Left lung (tissue), 14 donors: ENCODE measurements at places on chromosomes 2 and 18.

GRCh38 chr2:57981083-57981768 is 65.4 kb upstream of the VRK2 start:
- no peaks in the 10 kb centered on the region for H3K27me3 ChIP-seq
- no peak overlapping the region for H3K27ac ChIP-seq
- no peak for DNase-seq
- no peaks in the 10 kb centered on the region for H3K4me1 ChIP-seq
- no peak overlapping the region for H3K4me3 ChIP-seq
- H3K36me3 ChIP-seq, result no peaks in the 10 kb centered on the region

DNA sequence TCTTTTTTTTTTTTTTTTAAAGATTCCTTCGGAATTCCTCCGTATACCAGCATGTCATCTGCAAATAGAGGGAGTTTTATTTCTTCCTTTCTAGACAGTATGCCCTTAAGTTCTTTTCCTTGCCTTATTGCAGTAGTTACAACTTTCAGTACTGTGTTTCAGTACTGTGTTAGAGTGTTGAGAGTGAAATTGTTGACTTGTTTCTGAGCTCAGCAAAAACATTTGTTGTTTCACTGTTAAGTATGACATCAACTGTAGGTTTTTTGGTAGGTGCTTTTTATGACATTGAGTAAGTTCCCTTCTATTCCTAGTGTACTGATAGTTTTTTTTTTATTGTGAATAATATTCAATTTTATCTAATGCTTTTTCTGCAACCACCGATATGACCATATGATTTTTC is 43.9 kb downstream of the ACVR2A start:
- no peak overlapping the region for H3K4me3 ChIP-seq
- no peaks in the 10 kb centered on the region for H3K4me1 ChIP-seq
- DNase-seq, result no peak
- H3K27me3 ChIP-seq, result no peaks in the 10 kb centered on the region
- H3K36me3 ChIP-seq, result no peaks in the 10 kb centered on the region

- H3K27ac ChIP-seq, result no peak overlapping the region
- H3K36me3 ChIP-seq, result no peaks in the 10 kb centered on the region
- peaks cover 13% of the 10 kb centered on the region for H3K4me1 ChIP-seq
- no peaks in the 10 kb centered on the region for H3K27me3 ChIP-seq
Observed at GRCh38 chr2:221533299-221533698, 38.8 kb downstream of the EPHA4 start.

- no peak overlapping the region for H3K27ac ChIP-seq
- H3K36me3 ChIP-seq, result no peaks in the 10 kb centered on the region
- H3K27me3 ChIP-seq, result peaks cover 18% of the 10 kb centered on the region
Observed at GRCh38 chr2:3130889-3131635, 246.6 kb downstream of the EIPR1 start.

DNA sequence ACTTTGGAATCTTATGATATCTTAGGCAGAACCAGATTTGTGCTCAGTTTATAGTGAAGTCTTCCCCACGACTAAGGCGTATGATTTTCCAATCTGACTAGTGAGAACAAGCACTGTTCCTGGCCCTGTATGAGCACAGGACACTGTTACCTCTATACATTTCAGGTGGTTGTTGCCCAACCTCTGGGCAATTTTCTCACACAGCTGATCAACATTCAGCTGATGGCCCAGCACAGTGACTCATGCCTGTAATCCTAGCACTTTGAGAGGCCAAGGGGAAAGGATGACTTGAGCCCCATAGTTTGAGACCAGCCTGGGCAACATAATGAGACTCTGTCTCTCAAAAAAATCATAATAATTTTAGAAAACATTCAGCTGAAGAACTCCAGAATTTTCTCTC is 119.5 kb downstream of the ASXL3 start:
- no peak overlapping the region for H3K27ac ChIP-seq
- no peaks in the 10 kb centered on the region for H3K27me3 ChIP-seq
- DNase-seq, result no peak
- no peaks in the 10 kb centered on the region for H3K4me1 ChIP-seq
- no peak overlapping the region for H3K4me3 ChIP-seq

DNA sequence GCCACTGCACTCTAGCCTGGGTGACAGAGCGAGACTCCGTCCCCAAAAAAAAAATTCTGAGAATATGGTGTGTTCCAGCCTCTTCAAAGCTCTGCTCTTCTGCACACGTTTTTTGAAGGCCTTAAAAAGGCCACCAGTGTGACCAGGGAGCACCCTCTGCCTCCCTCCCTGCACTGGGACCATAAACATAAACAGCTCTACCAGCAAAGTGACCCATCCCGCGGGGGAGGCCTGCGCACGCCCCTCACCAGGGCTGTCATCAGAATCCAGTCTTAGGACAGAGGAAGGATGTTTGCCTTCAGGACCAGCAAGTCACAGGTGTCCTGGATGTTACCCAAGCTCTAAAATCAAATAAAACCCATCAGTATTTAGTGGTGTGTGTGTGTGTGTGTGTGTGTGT is 23.2 kb upstream of the B3GNT7 start:
- no peaks in the 10 kb centered on the region for H3K27me3 ChIP-seq
- H3K36me3 ChIP-seq, result peaks cover 7% of the 10 kb centered on the region
- no peaks in the 10 kb centered on the region for H3K4me1 ChIP-seq
- no peak overlapping the region for H3K4me3 ChIP-seq
- DNase-seq, result no peak

DNA sequence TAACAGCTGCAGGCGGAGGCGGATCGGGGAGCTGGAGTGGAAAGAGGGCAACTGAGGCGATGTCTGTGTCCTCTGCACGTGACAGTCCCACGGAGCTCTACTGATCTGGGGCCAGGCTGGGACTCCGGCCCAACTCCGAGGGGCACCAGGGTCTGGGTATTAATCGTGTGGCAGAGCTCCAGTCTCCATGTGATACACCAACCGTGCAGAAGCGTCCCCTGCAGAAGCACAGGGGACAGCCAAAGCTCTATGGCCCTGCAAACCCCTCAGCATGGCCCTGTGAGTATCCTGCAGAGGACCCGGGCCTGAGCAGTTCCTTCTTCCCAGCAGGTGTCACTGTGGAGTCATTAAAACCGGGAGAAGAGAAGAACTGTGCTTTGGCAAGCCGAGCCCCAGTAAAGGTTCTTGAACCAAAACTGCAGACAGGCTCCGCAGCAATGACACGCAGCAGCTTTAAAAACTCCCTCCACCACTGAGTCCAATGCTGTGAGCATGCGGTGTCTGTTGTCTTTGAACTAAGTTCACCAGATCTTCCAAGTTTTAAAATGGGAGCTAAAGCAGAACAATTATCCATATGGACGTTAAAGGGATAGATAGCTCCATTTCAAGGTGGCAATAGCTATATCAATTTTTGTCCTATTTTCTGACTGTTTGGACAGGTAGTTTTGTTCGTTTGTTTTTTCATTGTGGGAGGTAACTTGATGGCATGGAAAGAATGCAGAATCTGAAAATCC is 79.4 kb downstream of the TMEM182 start:
- H3K27me3 ChIP-seq, result no peaks in the 10 kb centered on the region
- H3K36me3 ChIP-seq, result no peaks in the 10 kb centered on the region
- H3K4me1 ChIP-seq, result peaks cover 5% of the 10 kb centered on the region
- peak; percentile 37 for DNase-seq

- H3K27ac ChIP-seq, result peak overlapping the region; percentile 76
- no peaks in the 10 kb centered on the region for H3K36me3 ChIP-seq
- no peak for DNase-seq
- no peaks in the 10 kb centered on the region for H3K4me1 ChIP-seq
Observed at GRCh38 chr18:45448871-45449270, 166.4 kb upstream of the SLC14A2 start.

GRCh38 chr2:72082887-72083286 is 64.8 kb downstream of the CYP26B1 start:
- no peak for DNase-seq
- H3K27me3 ChIP-seq, result no peaks in the 10 kb centered on the region
- no peak overlapping the region for H3K27ac ChIP-seq
- H3K4me1 ChIP-seq, result no peaks in the 10 kb centered on the region
- H3K36me3 ChIP-seq, result no peaks in the 10 kb centered on the region

DNA sequence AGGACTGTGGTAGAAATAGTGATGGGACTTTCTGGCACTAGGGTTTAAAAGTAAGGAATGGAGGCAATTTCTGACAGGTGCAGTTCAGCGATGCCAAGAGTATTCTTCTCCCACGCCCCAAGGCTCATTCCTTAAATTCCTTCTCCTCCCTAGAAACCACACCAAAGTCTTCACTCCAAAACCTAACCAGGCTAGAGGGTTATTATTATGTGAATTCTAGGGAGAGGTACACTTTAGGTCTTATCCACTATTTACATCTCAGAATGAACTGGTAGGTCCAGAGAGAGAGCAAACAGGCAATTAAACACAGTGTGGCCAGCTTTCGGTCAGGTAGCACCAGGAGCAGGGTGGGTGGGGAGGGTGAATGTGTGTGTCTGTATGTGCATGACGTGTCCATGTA is 11.4 kb downstream of the IL1F10 start:
- H3K27ac ChIP-seq, result peak overlapping the region; percentile 57
- H3K4me1 ChIP-seq, result no peaks in the 10 kb centered on the region
- H3K27me3 ChIP-seq, result peaks cover 11% of the 10 kb centered on the region
- no peak for DNase-seq
- H3K36me3 ChIP-seq, result no peaks in the 10 kb centered on the region

DNA sequence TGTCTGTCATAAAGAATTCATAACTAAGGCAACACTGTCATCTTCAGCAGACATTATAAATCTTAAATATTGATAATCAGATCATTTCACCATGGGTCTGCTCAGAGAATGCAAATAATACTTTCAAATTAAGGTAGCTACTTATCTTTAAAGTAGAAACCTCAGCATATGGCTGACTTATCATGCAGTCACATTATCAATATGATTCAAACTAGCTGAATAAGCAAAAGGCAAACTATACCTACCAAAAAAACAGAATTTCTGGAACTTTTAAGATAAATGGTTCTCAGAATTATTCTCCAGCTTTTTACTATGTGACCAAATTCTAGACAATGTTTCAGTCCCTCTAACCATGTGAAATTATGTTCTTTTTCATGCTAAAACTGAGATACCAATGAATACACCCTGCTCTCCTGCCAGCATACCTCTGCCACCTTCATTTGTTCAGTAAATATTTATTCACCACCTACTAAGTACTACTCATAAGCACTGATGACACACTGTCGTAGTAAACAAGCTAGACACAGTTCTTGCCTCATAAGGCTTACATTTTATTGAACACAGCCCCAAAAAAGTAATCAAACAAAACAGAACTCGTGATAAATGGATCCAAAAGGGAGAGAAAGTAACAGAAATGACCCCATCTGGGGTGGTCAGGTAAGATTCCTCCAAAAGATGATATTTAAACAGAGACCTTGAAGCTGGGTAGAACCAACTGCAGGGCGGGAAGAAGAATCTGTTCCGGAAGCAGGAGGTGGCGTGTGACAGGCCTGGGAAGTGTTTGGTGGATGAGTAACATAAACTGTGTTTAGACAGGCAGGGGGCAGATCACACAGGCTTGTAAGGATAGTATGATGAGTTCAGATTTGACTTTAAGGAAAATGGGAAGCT is 17.7 kb downstream of the SPIRE1 start:
- no peak overlapping the region for H3K4me3 ChIP-seq
- no peak for DNase-seq
- peaks cover 2% of the 10 kb centered on the region for H3K4me1 ChIP-seq
- H3K36me3 ChIP-seq, result no peaks in the 10 kb centered on the region
- no peaks in the 10 kb centered on the region for H3K27me3 ChIP-seq
